ENCODE measurements at places on chromosomes 2 and 18. TPM values are rescaled to one million over a fixed set of nuclear protein-coding genes. Genes with fewer than 3 reads are reported as not detected.

- no peaks in the 10 kb centered on the region for H3K36me3 ChIP-seq
- no peak overlapping the region for H3K27ac ChIP-seq
- peaks cover 8% of the 10 kb centered on the region for H3K4me1 ChIP-seq
- no peak overlapping the region for H3K4me3 ChIP-seq
- peaks cover 20% of the 10 kb centered on the region for H3K27me3 ChIP-seq
These were observed 273.4 kb downstream of the EIPR1 start for GRCh38 chr2:3104261-3104660.

GRCh38 chr2:1448009-1448408, 34.7 kb downstream of the TPO start:
- H3K27ac ChIP-seq, result no peak overlapping the region
- H3K4me3 ChIP-seq, result no peak overlapping the region
- H3K27me3 ChIP-seq, result peaks cover 15% of the 10 kb centered on the region
- H3K36me3 ChIP-seq, result no peaks in the 10 kb centered on the region
- no peak for DNase-seq
- H3K4me1 ChIP-seq, result no peaks in the 10 kb centered on the region

- H3K27me3 ChIP-seq, result no peaks in the 10 kb centered on the region
- H3K4me3 ChIP-seq, result peak overlapping the region; percentile 90
- DNase-seq, result peak; percentile 66
- H3K27ac ChIP-seq, result peak overlapping the region; percentile 100
- peaks cover 16% of the 10 kb centered on the region for H3K36me3 ChIP-seq
These were observed 78.3 kb downstream of the MBP start for GRCh38 chr18:77054288-77054605.

The KLF11 gene
- 6.8 TPM for total RNA-seq

- no peaks in the 10 kb centered on the region for H3K36me3 ChIP-seq
- H3K4me1 ChIP-seq, result peaks cover 4% of the 10 kb centered on the region
- H3K4me3 ChIP-seq, result no peak overlapping the region
- no peak overlapping the region for H3K27ac ChIP-seq
These were observed 62.7 kb upstream of the KIF5C start for GRCh38 chr2:148812306-148812705.

DNA sequence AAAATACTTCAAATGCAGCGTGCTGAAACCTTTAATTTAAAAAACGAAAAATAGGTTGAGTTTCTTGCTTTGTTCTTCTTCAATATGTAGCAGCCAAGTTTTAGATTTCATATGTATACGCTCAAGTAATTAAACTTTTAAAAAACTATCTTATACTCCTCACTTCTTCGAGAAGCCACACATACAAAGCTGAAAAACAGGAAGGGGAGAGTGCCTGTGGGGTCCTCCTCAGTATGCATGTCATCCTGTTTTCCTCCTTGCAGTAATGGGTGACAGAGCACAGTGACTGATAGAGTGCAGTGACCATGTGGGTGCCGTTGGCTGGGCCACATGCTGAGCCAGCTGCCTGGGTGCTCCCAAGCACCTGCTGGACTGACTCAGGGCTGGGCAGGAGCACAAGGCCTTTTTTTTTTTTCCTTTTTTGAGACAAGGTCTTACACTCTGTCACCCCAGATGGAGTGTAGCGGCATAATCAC, 33.3 kb downstream of the UXS1 start:
- H3K4me3 ChIP-seq, result peak overlapping the region; percentile 91
- peak overlapping the region; percentile 98 for H3K27ac ChIP-seq
- H3K4me1 ChIP-seq, result peaks cover 68% of the 10 kb centered on the region

The PLEK gene
- 23.4 TPM for total RNA-seq

The MAL gene
- total RNA-seq, result 174 TPM

DNA sequence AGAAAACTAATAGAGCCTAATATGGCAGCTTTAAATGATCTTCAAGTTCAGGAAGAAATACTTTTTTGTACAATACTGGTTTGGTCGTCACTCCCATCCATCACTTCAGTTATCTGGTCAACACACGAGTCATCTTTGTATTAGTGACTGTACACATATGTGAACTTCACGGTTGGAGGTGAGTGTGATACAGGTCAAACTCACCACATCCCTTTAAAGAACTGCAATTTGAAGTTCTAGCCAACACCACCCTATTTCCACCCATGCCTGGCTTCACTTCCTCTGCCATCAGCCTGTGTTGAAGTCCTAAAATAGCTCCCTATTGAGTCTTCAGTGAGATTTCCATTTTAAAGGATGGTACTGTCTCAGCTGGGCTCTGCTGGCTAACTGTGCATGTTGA, 361.9 kb downstream of the TXNL1 start:
- H3K27me3 ChIP-seq, result peaks cover 2% of the 10 kb centered on the region
- H3K36me3 ChIP-seq, result no peaks in the 10 kb centered on the region
- no peaks in the 10 kb centered on the region for H3K4me1 ChIP-seq
- no peak for DNase-seq
- no peak overlapping the region for H3K4me3 ChIP-seq

DNA sequence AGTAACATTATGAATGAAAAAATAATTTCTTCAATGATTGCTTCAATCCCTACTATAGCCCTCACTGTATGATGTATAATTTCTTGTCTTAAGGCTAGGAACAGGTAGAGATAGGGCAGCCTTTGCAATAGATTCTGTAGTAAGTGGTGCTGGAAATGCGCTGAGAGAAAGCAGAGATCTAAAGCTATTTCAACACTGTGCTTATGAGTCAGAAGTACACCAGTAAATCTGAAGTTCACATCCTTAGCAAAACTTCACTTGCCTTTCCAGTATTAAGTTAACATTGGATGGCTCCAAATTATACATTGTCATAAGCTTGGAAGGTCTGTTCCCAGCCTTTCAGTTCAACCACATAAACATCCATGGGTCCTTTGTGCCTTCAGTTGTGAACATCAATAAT, 178.2 kb upstream of the EPHA4 start:
- no peak overlapping the region for H3K4me3 ChIP-seq
- no peaks in the 10 kb centered on the region for H3K27me3 ChIP-seq
- no peaks in the 10 kb centered on the region for H3K36me3 ChIP-seq
- DNase-seq, result no peak
- no peaks in the 10 kb centered on the region for H3K4me1 ChIP-seq
- H3K27ac ChIP-seq, result no peak overlapping the region

Measured in activated naive CD8-positive, alpha-beta T cell treated with anti-CD3 and anti-CD28 coated beads, Interleukin-2, amount 10 ng/mL, durations not matched to agents 7 days and 5 days (primary cell).